ENCODE measurements at places on chromosomes 7 and 10. TPM values are rescaled to one million over a fixed set of nuclear protein-coding genes. Genes with fewer than 3 reads are reported as not detected.

The MUC12 gene
- not detected for total RNA-seq

- DNase-seq: no peak
Measured at GRCh38 chr10:118036281-118036875, 10.4 kb downstream of the RAB11FIP2 start.

DNA sequence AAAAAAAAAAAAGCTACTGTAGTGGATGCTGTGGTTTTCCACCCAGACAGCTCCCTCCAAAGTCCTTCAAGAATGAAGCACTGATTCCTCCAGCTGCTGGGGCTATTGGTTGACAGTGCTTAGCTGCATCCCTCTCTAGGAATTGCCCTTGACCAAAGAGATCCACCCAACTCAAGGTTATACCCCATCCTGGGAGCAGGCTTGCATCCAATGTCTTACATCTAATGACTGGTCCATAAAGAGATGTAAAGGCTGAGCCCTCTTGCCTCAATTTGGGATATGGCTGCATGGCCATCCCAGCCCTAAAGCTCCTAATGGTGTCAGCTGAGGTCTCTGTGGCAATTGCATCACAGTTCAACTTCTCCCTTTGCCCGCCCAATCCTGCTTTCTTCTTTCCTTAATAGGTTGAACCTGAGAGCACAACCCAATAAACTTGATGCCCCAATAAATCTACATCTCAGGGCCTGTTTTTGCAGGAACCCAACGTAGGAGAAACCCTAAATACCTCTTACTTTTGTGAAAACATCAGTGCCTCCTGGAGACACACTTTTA, 4.4 kb downstream of the GPR37 start:
- DNase-seq: no peak

DNA sequence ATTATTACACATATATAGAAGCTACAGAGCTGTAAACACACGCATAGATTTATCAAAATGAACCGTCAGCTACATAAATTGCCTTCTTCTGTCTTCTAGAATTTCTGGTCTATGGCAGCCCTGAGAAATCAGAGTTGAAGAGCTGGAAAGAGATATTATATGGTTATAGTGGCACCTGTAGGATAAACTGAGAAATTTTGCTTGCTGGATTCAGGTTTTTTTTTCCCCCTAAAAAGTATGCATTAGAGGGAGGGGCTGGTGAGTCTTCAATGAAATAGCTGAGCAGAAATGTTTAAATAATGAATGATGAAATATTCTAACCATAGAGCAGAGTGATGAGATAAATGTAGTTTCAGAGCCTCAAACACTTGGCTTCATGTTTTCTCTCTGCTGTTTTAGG, 78.0 kb upstream of the DYNC1I1 start:
- no peak for DNase-seq

The CALHM3 gene
- total RNA-seq: 0.45 TPM

DNA sequence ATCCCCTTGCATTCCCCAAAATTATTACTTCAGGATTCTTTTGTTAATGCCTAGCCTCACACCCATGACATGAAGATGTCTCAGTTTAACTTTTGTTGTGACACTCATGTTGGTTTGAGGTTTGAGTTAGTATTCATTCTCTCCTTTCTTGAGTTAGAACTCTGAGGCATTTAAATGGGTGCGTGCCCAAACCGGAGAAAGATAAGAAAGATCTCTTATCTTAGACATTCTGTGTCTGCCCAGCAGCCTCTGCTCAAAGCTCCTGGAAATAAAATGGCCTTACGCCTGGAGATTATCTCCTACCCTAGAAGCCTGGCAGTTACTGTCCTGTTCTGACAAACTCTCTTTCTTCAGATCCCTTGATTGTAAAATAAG, 26.3 kb downstream of the WBP1L start:
- DNase-seq: no peak

DNA sequence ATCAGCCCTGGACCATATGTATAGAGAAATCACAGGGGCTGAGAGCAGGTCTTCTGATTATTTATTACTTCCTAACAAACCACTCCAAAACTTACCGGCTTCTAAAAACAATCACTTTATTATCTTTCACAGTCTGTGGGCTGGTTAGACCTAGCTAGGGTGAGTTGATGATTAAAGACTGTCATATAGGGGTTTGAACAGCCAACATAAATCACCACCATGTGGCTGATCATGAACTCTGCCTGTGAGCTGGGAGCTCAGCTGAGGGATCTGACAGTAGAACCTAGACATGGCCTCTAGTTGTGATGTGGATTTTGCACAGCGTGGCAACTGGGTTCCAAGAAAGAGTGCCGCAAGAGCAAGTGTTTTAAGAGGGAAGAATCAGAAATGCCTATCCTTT, 305.4 kb downstream of the CSTF2T start:
- DNase-seq: no peak
